ENCODE measurements at places on chromosomes 5 and 9. TPM values are rescaled to one million over a fixed set of nuclear protein-coding genes. Genes with fewer than 3 reads are reported as not detected.

DNA sequence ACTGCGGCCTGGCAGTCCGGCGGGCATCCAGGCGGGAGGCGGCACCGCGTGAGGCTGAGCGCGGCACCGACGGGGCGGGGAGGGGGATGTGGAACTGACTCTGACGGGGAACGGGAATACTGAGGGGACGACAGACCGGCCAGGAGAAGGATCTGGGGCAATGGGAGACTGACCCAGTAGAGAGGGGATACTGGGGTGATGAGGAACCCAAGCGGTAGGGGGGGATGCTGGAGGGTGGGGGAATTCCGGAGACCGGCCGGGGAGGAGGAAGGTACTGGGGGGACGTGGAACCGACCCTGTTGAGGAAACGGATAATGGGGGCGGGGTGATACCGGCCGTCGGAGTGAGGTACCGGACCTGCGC, 423 bp downstream of the IPPK start:
- peak; percentile 45 for DNase-seq
- no peaks in the 10 kb centered on the region for H3K36me3 ChIP-seq
- no peaks in the 10 kb centered on the region for H3K27me3 ChIP-seq
- peak overlapping the region; percentile 99 for H3K4me3 ChIP-seq
- H3K27ac ChIP-seq = no peak overlapping the region

- H3K4me3 ChIP-seq = no peak overlapping the region
- no peaks in the 10 kb centered on the region for H3K27me3 ChIP-seq
- H3K36me3 ChIP-seq = no peaks in the 10 kb centered on the region
- no peak overlapping the region for H3K27ac ChIP-seq
These were observed 104.7 kb upstream of the PHYKPL start for GRCh38 chr5:178337334-178337741.

DNA sequence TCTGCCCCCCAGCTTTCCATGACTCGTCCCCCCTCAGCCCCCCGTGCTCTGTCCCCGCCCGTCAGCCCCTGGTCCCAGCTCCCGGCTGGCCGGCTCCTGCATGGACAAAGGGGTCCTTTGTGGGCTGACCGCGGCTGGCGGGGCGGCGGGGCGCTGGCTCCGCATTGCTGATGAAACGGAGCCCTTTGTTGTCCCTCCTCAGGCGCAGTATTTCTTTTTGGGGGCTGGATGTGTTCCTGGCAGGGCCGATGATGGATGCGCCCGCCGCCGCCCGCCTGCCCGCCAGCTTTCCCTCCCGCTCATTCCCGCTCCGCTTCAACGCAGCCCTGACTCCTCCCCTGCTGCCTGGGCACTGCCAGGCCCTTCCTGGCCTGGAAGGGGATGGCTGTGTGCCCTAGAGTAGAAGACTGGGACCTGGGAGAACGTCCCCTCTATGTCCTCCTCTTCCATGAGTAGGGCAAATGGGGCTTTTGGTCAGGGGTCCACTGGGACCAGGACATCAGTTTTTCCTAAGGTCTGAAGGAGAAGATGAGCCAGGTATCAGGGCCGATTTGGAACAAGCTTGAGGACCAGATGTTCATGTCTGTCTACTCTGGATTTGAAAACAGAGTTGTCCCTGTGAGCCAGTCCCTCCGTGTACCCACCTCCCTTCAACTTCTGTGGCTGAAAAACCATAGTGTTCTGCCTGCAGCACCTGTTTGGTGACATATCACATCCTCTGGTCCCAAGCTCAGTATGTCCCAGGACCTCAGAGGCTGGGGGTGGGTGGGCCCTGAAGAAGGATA, 29.0 kb downstream of the CXXC5 start:
- no peak overlapping the region for H3K4me3 ChIP-seq
- no peaks in the 10 kb centered on the region for H3K27me3 ChIP-seq
- DNase-seq = no peak

DNA sequence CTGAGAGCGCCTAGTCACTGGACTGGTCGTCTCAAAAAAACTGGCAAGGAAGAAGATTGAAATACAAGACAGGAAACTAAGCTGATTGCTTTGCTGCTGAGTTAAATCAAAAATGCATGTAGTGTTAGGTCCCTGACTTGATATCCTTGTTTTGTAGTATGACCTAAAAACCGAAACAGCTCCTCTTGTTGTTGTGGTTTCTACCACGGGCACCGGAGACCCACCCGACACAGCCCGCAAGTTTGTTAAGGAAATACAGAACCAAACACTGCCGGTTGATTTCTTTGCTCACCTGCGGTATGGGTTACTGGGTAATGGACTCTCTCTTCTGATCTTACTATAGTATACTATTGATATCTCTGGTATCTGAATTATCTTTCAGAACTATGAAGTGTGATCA, 4.3 kb downstream of the MTRR start:
- no peak overlapping the region for H3K27ac ChIP-seq
- peaks cover 12% of the 10 kb centered on the region for H3K4me1 ChIP-seq
- DNase-seq = no peak
- no peak overlapping the region for H3K4me3 ChIP-seq
- no peaks in the 10 kb centered on the region for H3K27me3 ChIP-seq

DNA sequence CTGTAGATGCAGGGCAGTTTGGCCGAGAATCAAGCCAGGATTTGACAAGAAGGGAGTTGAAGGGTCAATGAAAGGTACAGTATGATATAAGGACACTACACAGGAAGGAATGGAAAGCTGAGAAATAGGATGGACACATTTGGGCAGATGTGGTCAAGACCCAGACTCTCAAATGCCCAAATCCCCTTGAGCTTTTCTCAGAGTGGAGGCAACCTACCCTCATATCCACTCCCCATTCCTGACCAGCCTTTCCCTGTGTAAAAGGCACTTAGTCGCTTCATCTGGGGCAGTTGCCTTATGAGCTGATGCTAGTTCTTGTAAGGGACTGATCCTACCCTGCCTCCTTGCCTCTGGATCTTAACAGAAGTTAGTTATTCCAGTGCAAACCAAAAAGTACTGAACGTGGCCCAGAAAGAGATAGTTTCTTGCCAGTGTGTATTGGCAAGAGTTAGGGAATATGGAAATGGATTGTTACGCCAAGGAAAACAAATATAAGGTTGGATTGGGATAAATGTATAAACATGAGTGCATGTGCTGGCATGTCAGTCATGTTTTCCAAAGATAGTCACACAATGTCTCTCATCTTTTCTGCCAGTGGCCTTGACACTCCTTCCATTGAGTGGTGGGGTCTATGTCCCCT, 4.1 kb upstream of the MCCC2 start:
- DNase-seq = no peak
- H3K27me3 ChIP-seq = no peaks in the 10 kb centered on the region
- no peak overlapping the region for H3K27ac ChIP-seq
- no peak overlapping the region for H3K4me3 ChIP-seq

DNA sequence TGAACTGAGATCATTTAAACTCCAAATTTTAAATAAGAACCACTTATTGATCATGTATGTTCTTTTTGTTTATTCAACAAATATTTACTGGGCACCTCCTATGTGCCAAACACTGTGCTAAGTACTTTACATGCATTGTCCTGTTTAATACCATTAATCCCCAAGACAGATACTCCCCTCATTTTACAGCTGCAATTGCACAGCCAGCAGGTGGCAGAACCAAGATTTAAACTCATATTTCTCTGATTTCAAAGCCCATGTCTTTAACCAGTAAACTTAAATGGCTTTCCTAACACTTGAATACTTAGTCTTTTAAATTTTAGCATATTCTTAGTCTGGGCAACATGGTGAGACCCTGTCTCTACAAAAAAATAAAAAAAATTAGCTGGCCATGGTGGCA, 43.4 kb upstream of the KIAA1958 start:
- H3K4me3 ChIP-seq = no peak overlapping the region
- peak; percentile 45 for DNase-seq
- H3K27ac ChIP-seq = no peak overlapping the region
- H3K27me3 ChIP-seq = no peaks in the 10 kb centered on the region

GRCh38 chr9:134624621-134625181, 16.9 kb upstream of the COL5A1 start:
- H3K27ac ChIP-seq = no peak overlapping the region
- no peaks in the 10 kb centered on the region for H3K4me1 ChIP-seq
- H3K27me3 ChIP-seq = no peaks in the 10 kb centered on the region
- no peak overlapping the region for H3K4me3 ChIP-seq
- H3K36me3 ChIP-seq = no peaks in the 10 kb centered on the region
- DNase-seq = no peak

DNA sequence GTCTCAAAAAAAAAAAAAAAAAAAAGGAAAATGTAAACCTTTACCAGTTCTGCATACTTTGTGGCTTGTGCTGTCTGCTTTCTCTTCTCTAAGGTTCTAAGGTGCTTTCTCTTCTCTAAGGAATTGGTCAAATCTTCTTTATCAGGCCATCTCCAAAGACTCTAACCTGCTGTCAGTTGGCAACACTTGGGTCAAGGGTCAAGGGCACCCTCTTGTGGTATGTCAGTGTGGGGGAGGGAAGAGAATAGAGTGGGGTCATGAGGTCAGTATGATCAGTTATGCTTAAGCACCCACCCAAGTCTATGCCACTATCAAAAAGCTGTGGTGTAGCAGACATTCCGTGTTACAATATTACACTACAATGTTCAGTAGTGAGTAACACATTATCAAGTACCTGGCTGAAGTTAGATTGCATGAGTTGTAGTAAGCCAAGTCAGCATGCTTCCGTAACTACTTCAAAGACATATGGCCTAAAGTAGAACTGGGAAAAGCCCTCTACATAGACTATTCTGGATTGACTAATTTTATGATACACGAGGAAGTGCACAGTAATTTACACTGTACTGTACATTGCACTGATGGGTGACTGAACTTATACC, 25.0 kb upstream of the CCL28 start:
- no peaks in the 10 kb centered on the region for H3K4me1 ChIP-seq
- no peak for DNase-seq

DNA sequence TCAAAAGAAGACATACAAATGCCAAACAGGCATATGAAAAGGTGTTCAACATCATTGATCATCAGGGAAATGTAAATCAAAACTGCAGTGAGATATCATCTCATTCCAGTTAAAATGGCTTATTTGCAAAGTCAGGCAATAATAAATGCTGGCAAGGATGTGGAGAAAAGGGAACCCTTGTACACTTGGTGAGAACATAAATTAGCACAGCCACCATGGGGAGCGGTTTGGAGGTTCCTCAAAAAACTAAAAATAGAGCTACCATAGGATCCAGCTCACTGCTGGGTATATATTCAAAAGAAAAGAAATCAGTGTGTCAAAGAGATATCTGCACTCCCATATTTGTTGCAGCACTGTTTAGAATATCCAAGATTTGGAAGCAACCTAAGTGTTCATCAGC, 50.3 kb downstream of the AP3S1 start:
- H3K4me3 ChIP-seq = no peak overlapping the region
- DNase-seq = no peak

DNA sequence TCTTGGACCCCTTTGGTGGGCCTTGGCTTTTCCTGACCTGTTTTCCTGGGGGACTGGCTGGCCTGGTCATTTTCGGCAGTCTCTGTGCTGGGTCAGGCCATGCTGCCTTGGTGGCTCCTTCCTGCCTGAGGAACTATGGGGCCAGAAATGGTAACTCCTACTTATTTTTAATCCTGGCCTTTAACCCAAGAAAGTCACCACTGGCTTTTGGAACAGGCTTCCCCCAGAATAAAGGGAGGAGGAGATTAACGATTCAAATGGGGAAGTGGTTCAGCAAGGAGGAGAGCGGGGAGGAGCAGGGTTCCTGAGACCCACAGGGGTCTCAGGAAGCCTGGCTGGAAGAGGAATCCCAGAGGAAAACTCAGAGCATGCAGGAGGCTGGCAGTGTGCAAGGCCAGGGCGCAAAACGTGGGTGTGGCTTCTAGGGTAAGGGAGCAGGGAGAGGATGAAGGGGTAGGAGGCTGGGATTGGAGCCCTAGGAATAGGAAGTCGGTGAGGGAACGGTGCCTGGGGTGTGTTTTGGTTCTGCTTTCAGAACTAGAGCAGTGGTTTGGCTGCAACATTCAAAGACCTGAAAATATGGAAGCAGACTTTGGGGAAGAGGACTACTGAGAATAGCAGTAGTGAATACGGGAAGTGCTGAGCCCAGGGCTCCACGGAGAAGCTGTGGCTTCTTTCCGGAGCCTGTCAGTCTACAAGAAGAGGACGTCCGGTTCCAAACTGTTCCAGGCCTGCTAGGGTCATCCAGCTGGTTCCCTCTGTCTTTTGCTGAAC, 271.1 kb upstream of the KLF4 start:
- no peak overlapping the region for H3K27ac ChIP-seq
- H3K27me3 ChIP-seq = no peaks in the 10 kb centered on the region
- no peak overlapping the region for H3K4me3 ChIP-seq
- DNase-seq = no peak
- no peaks in the 10 kb centered on the region for H3K4me1 ChIP-seq

DNA sequence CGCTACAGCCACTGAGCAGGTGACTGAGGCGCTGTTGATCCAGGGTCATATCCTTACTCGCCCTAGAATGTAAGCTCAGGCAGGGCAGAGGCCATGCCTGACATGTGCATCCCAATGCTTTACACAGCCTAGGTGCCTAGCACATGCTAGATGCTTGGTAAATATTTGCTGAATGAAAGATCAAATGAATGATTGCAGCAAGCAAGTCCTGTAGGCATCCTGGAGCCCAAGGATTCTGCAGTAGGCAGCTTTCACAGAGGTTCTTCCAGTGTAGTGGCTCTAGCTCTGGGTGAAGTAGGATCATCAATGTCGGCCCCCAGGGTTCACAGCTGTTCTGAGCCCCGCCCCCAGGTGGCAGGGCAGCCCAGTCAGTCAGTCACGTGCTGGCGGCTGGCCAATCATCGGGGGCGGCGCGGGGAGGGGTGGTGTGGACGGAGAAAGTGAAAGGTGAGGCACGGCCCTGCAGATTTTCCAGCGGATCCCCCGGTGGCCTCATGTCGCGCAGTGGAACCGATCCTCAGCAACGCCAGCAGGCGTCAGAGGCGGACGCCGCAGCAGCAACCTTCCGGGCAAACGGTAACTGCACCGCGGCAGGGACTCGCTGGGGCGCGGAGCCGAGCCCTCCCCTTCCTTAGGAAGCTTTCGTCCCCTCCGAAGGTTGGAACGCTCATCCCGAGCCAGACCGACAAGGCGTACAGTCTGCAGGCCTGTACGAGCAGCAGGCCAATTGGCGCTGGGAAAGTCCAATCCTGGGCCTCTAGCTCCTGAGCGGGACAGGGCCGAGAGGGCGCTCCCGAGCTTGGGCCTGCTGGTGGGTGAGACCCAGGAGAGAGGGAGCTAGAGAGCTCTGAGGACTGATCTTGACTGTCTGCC, at the start of gene GALT:
GALT (plus strand) TSS at position 465 of the 873 bp plus-strand sequence; CDS start at position 495, 30 bp downstream.
- H3K4me1 ChIP-seq = peaks cover 24% of the 10 kb centered on the region
- H3K27ac ChIP-seq = peak within 1 kb of the TSS; percentile 85
- peak; percentile 96 for DNase-seq
- H3K27me3 ChIP-seq = no peaks in the 10 kb centered on the region
- H3K36me3 ChIP-seq = peaks cover 3% of the 10 kb centered on the region
- peak within 1 kb of the TSS; percentile 96 for H3K4me3 ChIP-seq

- H3K27ac ChIP-seq = no peak overlapping the region
- no peaks in the 10 kb centered on the region for H3K36me3 ChIP-seq
- H3K27me3 ChIP-seq = no peaks in the 10 kb centered on the region
These were observed 67.3 kb upstream of the ADRB2 start for GRCh38 chr5:148759101-148759500.

Gene TEK
- 7.9 TPM for total RNA-seq
